ENCODE measurements at places on chromosomes 2 and 18.

DNA sequence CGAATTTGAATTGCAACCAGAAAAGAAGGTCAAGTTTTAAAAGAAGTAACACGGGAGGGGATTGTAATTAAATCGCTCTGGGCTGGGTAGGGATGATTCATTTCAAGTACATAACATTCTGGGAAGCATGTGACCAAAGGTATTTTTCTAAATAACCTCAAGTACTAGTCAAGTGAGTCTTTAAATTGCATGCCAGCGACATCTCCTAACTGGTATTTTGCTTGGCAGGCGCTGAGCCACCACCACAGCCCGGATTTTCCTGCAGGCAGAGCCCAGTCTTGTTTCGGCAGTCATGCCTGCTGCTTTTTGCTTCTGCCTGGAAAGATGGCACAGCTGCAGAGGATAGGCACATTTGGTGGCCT lies 33.7 kb upstream of the NPAS2 start:
- no peak overlapping the region for H3K27ac ChIP-seq
- H3K4me1 ChIP-seq, result no peaks in the 10 kb centered on the region
- no peaks in the 10 kb centered on the region for H3K27me3 ChIP-seq
- no peak overlapping the region for H3K4me3 ChIP-seq
- DNase-seq, result no peak

GRCh38 chr18:8614875-8615274 lies 5.6 kb downstream of the RAB12 start:
- H3K36me3 ChIP-seq, result peaks cover 26% of the 10 kb centered on the region
- DNase-seq, result no peak
- H3K27me3 ChIP-seq, result no peaks in the 10 kb centered on the region
- H3K4me1 ChIP-seq, result peaks cover 91% of the 10 kb centered on the region
- peak overlapping the region; percentile 10 for H3K4me3 ChIP-seq
- no peak overlapping the region for H3K27ac ChIP-seq

- H3K27ac ChIP-seq, result no peak overlapping the region
- no peak for DNase-seq
- H3K4me1 ChIP-seq, result no peaks in the 10 kb centered on the region
- no peaks in the 10 kb centered on the region for H3K27me3 ChIP-seq
Measured at GRCh38 chr2:122927197-122927596, 1097.9 kb upstream of the CNTNAP5 start.

DNA sequence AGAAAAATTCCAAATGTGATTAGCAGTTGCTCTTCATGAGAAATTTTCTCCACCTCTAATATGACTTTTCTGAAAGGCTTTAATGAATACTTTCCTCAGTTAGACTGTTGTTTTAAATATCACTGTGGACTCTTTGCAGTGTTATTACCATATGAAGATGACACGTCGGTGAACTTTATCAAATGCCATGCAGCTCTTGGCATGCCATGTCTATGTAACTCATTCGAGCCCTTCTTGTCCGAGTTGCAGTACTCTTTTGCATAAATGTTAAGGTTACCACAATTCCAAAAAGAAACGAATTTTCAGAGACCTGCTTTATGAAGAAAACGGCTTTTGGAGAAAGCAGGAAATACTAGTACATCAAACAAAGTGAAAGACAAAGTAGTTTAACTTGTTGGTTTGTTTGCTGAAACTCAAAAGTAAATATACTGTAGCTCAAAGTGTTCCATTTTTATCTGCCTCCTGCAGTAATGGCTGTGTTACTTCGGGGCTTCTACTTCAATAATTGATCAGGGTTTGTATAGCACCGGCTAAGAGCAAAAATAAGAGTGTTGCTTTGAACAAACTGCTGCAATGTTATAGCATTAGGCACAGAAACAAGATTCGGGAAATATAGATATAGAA lies 204.1 kb downstream of the ARHGAP15 start:
- peaks cover 33% of the 10 kb centered on the region for H3K4me1 ChIP-seq
- H3K4me3 ChIP-seq, result no peak overlapping the region
- no peaks in the 10 kb centered on the region for H3K27me3 ChIP-seq
- no peak for DNase-seq
- no peaks in the 10 kb centered on the region for H3K36me3 ChIP-seq
- H3K27ac ChIP-seq, result no peak overlapping the region

- no peaks in the 10 kb centered on the region for H3K36me3 ChIP-seq
- H3K4me3 ChIP-seq, result peak overlapping the region; percentile 82
- H3K27ac ChIP-seq, result no peak overlapping the region
- DNase-seq, result peak; percentile 17
- H3K27me3 ChIP-seq, result peaks cover 69% of the 10 kb centered on the region
Measured at GRCh38 chr2:72148837-72149555, 1.3 kb upstream of the CYP26B1 start.

DNA sequence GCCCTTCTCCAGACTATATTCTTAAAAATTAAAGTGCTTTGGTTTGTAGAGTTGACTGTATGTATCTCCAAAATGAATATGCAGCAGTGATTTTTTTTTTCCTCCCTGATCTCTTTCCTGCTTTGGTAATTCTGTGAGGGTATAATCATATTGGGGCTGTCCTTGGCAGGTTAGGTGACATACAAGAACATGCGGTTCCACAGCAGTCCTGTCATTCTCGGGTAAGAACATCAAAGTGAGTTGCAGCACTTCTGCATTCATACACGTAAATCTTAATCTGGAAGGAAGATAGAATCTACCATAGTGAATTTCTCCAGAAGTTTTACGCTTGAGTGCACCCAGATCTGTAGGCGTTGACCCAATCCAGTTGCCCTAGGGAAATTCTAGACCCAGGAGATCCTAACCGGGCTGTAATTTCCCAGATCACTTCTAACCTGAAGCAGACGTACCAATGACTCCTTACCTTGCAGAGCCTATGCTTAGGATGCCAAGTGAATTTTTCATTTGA lies 109.4 kb downstream of the PRPF40A start:
- H3K27ac ChIP-seq, result no peak overlapping the region
- H3K4me1 ChIP-seq, result peaks cover 2% of the 10 kb centered on the region
- DNase-seq, result no peak

GRCh38 chr2:191152482-191153240 lies 1.9 kb upstream of the STAT4 start:
- H3K4me1 ChIP-seq, result peaks cover 48% of the 10 kb centered on the region
- H3K27ac ChIP-seq, result peak overlapping the region; percentile 96
- H3K36me3 ChIP-seq, result peaks cover 9% of the 10 kb centered on the region
- no peaks in the 10 kb centered on the region for H3K27me3 ChIP-seq

GRCh38 chr18:28804512-28805202 lies 627.7 kb upstream of the CDH2 start:
- H3K36me3 ChIP-seq, result no peaks in the 10 kb centered on the region
- no peaks in the 10 kb centered on the region for H3K4me1 ChIP-seq
- no peak overlapping the region for H3K4me3 ChIP-seq
- no peak for DNase-seq
- H3K27ac ChIP-seq, result no peak overlapping the region

- no peaks in the 10 kb centered on the region for H3K4me1 ChIP-seq
- no peak for DNase-seq
- H3K4me3 ChIP-seq, result no peak overlapping the region
- H3K36me3 ChIP-seq, result no peaks in the 10 kb centered on the region
- H3K27me3 ChIP-seq, result peaks cover 8% of the 10 kb centered on the region
- no peak overlapping the region for H3K27ac ChIP-seq
Measured at GRCh38 chr2:214533541-214533940, 122.7 kb downstream of the VWC2L start.

- no peaks in the 10 kb centered on the region for H3K4me1 ChIP-seq
- H3K36me3 ChIP-seq, result no peaks in the 10 kb centered on the region
Measured at GRCh38 chr18:42107691-42108450, 152.8 kb downstream of the PIK3C3 start.

- H3K4me1 ChIP-seq, result no peaks in the 10 kb centered on the region
- H3K27me3 ChIP-seq, result no peaks in the 10 kb centered on the region
- H3K27ac ChIP-seq, result no peak overlapping the region
- H3K4me3 ChIP-seq, result no peak overlapping the region
Measured at GRCh38 chr2:166545473-166545872, 51.4 kb upstream of the SCN7A start.

DNA sequence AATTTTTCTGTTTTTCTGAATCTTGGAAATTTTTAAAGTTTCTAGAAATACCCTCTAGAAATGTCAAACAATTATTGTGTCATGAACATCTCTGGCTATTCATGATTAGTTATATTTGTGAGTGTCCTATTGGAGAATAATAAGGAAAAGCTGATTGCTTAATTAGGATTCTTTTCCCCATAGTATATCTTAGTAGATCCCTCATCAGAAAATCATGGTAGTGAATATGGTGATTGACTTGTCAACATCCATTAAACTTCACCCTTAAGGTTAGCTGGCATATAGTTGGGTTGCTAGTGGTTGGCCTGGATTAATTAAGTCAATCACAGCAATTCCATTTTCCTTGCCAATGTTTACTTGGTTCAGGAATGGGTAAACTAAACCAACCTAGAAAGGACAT lies 18.7 kb upstream of the NABP1 start:
- no peaks in the 10 kb centered on the region for H3K36me3 ChIP-seq
- H3K27me3 ChIP-seq, result no peaks in the 10 kb centered on the region
- no peak overlapping the region for H3K4me3 ChIP-seq
- DNase-seq, result no peak
- peaks cover 2% of the 10 kb centered on the region for H3K4me1 ChIP-seq
- H3K27ac ChIP-seq, result no peak overlapping the region

- no peak for DNase-seq
- no peak overlapping the region for H3K4me3 ChIP-seq
- H3K4me1 ChIP-seq, result no peaks in the 10 kb centered on the region
- H3K27ac ChIP-seq, result no peak overlapping the region
Measured at GRCh38 chr2:144490017-144490416, 29.9 kb downstream of the ZEB2 start.

- no peak for DNase-seq
- no peak overlapping the region for H3K27ac ChIP-seq
- H3K4me3 ChIP-seq, result no peak overlapping the region
Measured at GRCh38 chr18:38028946-38029345, 463.3 kb upstream of the CELF4 start.

DNA sequence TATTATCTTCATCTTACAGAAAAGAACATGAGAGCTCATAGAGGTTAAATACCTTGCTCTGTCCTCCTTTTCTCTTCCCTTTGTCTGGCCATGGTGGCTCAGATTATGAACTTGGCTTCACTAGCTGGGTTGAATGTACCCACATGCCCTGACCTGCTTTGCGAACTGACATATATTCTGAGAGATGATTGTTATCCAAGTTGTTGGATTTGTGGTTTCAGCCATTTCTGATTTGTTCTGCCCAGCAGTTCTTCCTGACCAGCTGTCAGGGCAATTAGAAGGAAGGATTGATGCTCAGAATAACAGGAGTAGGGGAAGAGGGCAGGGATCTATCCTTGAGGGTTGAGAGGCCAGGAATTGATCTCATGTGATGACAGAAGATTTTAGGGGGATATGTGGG lies 236.8 kb upstream of the FAM98A start:
- H3K4me1 ChIP-seq, result no peaks in the 10 kb centered on the region
- no peak overlapping the region for H3K27ac ChIP-seq
- no peak overlapping the region for H3K4me3 ChIP-seq
- H3K27me3 ChIP-seq, result peaks cover 1% of the 10 kb centered on the region
- H3K36me3 ChIP-seq, result no peaks in the 10 kb centered on the region

- H3K27me3 ChIP-seq, result peaks cover 1% of the 10 kb centered on the region
- H3K36me3 ChIP-seq, result no peaks in the 10 kb centered on the region
- H3K4me3 ChIP-seq, result no peak overlapping the region
- H3K4me1 ChIP-seq, result no peaks in the 10 kb centered on the region
- DNase-seq, result no peak
- H3K27ac ChIP-seq, result no peak overlapping the region
Measured at GRCh38 chr2:147198651-147199171, 646.1 kb upstream of the ACVR2A start.

DNA sequence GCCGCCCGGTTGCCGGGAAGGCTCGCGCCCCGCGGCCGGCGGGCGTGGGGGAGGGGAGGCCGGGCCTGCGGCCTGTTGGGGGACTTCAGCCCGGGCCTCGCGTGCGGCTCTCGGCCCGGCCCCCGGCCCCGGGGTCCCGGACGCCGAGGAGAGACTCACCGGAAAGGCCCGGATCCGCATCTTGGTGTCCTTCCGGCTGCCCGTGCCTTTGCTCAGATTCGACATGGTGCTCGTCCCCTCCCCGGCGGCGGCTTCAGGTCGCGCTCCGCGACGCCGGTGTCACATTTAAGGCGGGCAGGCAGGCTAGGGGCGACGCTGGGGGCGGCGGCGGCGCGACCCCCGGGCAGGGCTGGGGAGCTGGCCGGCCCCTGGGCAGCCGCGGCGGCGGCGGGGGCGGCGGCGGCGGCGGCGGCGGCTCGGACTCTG lies 365 bp downstream of the CUL3 start:
- peaks cover 46% of the 10 kb centered on the region for H3K4me1 ChIP-seq
- DNase-seq, result peak; percentile 50
- no peaks in the 10 kb centered on the region for H3K27me3 ChIP-seq
- peak overlapping the region; percentile 63 for H3K4me3 ChIP-seq

DNA sequence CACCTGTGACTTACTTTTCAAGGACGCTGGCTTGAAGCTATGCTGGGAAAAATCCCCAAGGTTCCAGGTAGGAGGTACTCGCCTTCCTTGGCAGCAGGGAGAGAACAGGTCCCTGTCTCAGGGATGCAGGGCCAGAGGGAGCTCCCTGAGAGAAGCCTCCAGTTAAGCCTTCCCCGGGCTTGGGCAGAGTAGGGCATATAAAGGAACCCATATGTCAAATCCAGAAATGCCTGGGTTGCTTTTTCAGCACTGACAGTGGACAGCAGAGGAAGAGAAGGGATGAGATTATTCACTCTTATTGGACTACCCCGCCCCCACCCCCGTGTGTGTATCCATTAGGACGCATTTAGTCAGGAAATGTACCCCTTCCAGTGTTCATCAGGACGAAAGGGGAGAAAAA lies 89.3 kb upstream of the TEX51 start:
- no peak overlapping the region for H3K4me3 ChIP-seq
- H3K4me1 ChIP-seq, result no peaks in the 10 kb centered on the region
- H3K27ac ChIP-seq, result no peak overlapping the region
- H3K27me3 ChIP-seq, result no peaks in the 10 kb centered on the region
- no peaks in the 10 kb centered on the region for H3K36me3 ChIP-seq

All from naive thymus-derived CD8-positive, alpha-beta T cell (primary cell).